NCI-H146 (cell line): ENCODE measurements at places on chromosomes 1 and 21.

GRCh38 chr1:228830185-228830953 lies 95.1 kb downstream of the RHOU start:
- DNase-seq = no peak

DNA sequence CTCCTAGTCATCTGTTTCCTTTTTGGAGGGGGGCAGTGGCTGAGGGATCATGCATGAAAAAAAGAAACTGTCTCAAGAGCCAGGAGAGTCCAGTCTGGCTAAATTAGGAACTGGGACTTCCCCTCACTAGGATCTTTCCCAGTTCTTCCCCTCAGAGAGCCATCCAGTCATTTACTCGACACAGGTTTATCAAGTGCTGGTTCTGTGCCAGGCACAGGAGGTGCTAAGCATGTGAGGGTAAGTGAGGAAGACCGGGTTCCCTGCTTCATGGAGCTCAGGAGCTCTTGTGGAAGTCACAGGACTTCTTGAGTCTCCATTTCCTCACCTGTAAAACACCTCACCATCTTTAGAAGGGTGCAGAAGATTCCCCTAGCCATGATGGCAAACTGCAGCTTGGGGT lies 8.6 kb upstream of the NUAK2 start:
- DNase-seq = no peak

DNA sequence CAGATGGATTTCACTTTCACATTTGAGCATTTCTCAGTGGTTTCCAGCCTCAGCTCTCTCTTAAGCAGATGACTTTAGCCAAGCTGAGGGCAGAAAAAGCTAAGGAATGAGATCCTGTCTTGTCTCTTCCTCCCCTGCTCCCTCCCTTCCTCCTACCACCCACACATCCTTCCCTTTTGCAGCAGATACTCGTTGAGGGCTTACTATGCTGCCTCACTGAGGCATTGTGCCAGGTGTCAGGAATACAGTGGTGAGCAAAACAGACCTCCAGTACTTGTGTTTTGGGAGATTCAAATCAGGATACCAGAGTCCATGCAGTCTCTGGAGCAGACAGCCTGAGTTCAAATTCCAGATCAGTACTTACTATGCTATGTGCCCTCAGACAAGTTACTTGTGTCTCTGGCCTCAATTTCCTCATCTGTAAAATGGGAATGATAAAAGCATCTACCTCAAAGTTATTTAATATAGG lies 43.2 kb downstream of the KIF26B start:
- DNase-seq = no peak

DNA sequence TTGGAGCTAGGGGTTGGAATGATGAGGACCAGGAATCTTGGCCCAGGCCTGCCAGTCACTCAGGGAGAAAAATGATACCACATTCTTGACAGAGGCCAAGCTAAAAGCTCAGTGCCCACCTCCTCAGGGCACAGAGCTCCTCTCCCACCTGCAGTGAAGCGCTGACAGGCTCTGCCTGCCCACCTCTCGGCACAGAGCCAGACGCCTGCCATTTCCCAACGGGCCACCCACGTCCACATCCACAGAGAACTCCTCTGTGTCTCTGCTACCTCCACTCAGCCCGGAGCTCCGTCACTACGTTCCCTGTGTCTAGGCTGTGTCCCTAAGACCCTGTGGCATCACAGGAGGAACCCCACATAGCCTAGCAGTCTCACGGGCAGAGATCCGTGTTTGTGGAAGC lies 60.8 kb downstream of the MRPL37 start:
- DNase-seq = no peak

DNA sequence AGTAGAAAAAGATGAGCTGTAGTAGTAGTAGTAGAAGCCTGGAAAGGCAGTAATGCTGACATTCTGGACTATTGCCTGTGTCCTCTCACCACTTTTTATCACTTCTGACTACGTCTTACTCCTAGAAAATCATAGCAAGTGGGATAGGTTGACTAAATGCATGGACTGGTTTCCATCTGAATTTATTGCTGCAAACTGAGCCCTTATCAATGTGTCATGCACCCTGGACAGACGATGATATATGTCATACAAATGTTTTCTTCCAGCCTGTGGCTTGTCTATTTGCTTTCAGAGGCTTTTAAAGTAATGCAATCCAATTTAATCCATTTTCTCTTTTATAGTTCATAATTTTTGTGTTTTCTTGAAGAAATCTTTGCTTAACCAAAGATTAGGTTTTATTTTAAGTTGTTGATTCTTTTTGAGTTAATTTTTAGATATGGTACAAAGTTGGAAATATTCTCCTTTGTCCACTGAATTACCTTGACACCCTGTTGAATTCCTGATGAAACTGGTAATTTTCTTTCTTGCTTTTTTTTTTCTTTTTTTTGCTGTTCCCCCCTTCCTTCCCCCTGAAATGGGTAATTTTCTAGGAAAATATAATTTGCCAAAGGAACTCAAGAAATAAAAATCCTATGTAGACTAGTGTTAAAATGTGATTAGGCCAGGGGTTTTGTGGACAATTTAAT lies 47.1 kb downstream of the PHACTR4 start:
- no peak for DNase-seq

- DNase-seq = no peak
Measured at GRCh38 chr21:28423521-28424190, 569.0 kb downstream of the LTN1 start.

DNA sequence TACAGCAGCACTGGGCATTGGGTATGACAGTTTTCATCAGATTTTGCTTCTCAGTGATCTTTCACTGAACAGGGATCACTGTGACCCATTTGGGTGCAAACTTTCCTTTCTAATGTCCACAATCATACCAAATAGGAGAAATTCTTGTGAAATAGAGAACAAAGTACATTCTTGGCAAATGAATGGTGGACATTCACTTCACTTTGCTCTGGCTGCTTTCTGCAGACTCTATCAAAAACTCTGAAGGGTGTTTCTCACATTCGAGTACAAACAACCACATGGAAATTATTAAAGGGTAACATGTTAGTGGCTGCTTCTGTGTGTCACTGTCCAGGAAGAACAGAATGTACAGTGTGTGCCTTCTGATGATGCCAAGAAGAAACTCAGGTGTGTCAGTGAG lies 61.9 kb upstream of the ADAM30 start:
- no peak for DNase-seq

DNA sequence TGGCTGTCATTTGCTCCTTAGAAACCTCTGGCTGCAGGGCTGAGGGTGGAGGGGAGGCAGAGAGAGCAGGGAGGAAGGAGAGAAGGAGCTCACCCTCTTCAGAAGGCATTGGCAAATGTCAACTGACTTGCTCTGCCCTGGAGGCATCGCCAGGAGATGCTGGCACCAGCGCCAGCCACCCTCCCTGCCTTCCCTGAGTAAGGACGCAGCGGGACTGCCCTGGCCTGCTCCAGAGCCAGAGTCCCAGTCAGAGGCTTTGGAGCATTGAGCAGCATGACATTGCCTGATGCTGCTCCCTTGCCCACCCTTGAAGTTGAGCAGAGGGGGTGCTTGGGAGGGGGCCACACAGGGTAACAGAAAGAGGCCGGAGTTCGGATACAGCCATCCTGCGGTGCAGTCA lies 62.3 kb downstream of the DISP3 start:
- no peak for DNase-seq

- DNase-seq = peak; percentile 86
Measured at GRCh38 chr1:13965770-13966398, 265.9 kb downstream of the PRDM2 start.

GRCh38 chr1:219926363-219926998 lies 1.9 kb downstream of the SLC30A10 start:
- DNase-seq = no peak

DNA sequence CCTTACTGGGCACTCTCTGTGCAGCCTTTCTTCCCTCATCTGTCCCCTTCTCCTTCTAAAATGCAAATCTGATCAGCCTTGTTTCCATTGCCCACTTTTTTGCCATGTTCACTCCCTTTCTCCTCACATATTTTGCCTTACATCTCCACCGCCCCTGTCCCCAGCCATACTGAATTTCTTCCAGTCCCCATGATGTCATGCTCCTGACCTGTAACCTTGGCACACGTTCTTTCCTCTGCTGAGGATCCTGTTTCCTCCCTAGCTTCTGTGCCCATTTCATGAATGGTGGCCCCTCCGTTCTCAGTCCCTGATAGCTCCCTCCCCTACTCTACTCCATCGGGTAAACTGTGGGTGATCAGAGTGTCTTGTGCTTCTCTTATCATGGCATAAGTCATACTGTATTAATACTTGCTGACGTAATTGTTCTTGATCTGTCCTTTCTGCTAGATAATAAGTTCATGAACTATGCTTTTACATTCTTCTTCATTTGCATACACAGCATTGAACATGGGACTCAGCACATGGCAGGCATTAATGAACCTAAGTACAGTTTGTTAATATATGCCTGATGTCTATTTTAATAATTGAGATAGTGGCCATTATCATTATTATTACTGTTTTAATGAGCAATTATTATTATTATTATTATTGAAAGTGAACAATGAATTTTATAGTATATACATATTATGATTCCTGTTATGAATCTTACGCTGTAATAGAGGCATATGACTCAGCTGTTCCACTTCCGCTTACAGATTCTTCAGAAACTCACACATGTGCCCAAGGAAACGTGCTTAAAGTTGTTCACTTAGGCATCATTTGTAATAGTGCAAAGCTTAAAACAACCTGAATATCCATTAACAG lies 28.5 kb downstream of the MAP3K21 start:
- DNase-seq = no peak

DNA sequence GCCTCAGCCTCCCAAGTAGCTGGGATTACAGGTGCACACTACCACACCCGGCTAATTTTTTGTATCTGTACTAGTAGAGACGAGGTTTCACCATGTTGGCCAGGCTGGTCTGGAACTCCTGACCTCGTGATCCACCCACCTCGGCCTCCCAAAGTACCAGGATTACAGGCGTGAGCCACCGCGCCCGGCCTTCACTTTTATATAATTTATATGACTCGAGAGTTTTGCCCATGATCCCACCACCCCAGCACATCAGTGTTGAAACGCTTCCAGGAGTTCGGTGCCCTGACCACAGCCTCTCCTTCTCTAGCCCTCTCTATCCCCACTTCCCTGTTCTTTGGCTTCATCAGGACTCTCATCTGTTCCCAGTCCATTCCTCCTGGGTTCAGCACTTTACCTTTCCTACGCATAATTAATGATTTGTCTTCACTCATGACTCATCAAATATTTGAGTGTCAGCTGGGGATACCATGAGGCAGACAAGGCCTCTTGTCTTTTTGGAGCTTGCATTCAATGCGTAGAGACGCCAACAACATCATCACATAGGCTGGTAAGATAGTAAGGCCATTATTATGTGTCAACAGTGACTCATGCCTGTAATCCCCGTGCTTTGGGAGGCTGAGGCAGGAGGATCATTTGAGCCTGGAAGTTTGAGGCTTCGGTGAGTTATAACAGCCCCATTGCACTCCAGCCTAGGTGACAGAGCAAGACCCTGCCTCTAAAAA lies 1.4 kb downstream of the PMF1 start:
- no peak for DNase-seq

- no peak for DNase-seq
Measured at GRCh38 chr1:163408262-163408661, 86.5 kb downstream of the NUF2 start.

- no peak for DNase-seq
Measured at GRCh38 chr1:243950166-243950565, 100.1 kb upstream of the AKT3 start.

- DNase-seq = no peak
Measured at GRCh38 chr1:76313304-76313703, 238.8 kb downstream of the ST6GALNAC3 start.

DNA sequence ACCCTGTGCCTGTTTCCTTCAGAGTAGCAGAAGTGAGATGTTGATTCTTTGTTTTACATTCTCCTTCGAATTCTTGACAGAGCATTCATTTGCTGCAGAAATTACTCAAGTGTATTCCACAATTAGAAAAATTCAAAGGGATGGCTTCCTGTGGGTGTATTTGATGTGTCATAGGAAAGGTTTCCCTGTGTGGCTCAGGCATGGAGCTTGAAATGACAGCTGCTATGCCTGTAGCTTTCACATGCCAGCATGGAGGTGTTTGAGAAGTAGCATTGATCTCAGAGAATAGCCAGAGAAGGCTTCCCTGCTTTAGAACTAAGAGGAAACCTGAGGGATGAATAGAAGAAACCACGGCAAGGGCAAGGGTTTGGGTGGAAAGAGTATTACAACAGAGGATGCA lies 317.2 kb upstream of the DEPDC1 start:
- DNase-seq = no peak

- peak; percentile 33 for DNase-seq
Measured at GRCh38 chr1:151494741-151495281, 16.4 kb upstream of the CGN start.

GRCh38 chr1:27868932-27869718 lies 3.2 kb upstream of the THEMIS2 start:
- no peak for DNase-seq

- DNase-seq = no peak
Measured at GRCh38 chr1:67690411-67690810, 5.4 kb downstream of the GADD45A start.

DNA sequence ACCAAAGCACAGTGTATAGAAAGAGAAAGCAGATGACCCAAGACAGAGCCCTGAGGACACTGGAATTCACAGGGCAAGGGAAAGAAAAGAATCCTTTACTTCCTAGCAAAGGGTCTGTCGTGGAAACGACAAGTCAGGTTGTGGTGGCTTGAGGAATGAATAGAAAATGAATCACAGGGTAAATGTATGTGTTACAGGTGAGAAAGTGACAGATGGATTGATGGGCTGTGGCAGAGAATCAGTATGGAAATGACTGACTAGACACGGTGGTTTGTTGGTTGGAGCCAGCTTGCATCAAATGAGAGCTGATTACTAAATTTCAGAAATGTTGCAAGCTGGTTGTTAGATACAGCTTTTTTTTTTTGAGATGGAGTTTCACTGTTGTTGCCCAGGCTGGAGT lies 46.9 kb downstream of the PTP4A2 start:
- no peak for DNase-seq

DNA sequence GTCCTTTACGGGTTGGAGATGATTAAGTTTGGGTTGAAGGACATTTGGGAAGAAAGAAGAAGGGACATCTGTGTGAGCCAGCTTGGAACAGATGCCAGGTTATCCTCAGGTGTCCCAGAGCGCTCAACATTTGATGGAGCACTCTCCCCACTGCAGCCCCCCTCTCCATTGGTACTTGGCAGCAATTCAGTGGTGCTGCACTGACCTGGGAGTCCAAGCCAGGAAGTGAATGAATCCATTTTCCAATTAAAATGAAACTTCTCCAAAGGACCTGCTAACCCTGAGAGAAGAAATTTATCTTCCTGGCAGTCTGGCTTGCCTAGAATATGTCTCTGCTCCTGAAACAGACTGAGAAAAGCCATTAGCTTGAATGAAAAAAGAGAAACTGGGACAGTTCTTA lies 67.1 kb downstream of the FGGY start:
- no peak for DNase-seq

GRCh38 chr1:74343216-74343615 lies 108.0 kb downstream of the TNNI3K start:
- peak; percentile 68 for DNase-seq
